ENCODE measurements at places on chromosomes 3 and 15.

DNA sequence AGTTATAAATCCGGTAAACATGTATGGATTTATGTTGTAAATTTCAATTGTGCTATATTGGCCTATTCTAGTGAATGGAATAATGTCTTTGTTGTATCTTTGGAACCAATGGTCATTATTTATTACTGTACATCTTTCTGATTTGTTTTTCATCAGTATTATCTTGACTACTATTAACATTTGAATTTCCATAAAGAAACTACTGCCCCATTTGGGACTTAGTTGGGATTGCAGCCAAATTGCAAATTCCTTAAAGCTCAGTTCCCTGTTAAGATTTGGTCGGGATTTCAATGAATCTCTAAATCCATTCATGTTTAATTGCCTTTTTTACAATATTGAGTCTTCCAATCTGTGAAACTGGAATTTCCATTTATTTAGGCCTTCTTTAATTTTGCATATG is 822.4 kb upstream of the CADM2 start:
- no peak for DNase-seq

- peak; percentile 61 for DNase-seq
Measured at GRCh38 chr3:50675179-50676030, 678 bp downstream of the DOCK3 start.

DNA sequence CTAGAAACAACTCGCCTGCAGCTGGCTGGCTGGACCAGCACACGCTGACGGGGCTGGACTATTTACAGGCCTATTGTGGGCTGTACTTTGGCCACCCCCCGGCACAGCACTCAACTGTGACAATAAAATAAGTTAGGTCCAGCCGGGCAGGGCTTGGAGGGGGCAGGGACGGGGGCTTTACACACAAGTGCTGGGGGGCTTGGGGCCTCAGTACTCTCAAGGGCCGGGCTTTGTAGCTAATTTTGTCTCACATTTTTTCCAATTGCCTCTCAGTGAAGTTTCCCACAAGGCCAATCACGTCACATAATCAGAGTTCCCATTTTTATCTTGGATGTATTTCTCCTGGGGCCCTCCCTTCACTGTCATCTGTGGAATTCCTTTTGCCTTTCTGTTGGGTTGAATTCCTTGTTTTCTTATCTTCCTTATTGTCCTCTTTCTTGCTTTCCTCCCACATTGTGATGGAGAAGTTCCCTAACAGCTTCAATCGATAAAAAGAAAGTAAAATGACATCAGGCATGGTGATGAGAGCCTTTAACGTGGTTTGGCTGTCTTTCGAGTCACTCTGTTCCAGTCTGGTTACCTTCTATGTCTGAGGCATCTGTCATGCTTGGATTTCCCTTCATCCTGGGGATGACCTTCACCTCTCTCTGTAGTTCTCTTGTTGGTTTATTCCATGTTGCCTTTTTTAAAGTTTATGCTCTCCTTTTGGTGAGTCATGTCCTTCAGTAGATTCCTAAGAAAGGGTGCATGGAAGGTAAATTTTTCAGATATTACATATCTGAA is 44.1 kb upstream of the CMTM7 start:
- no peak for DNase-seq

DNA sequence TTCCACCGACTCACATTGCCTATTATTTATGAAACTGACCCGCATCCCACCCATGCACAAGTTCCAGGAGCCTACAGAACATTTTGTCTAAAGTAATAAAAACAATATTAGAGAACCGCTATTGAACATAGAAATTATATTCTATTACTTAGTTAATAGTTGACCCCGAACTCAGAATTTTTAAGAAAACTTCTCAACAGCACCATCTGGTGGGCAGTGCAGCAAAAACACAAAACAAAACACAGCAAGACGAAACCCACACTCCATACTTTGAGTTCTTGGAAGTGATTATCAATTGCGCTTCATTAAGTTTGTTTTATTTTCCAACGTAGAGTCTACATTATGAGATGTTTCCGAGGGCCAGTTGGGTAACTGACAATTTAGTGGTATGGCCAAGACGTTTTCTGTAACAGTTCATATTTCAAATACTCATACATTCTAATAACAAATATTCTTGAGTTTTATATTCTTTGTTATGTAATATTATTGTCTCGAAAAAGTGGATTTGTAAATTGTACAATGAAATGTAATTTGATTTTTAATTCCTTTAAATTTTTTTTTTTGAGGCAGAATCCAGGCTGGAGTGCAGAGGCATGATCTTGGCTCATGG is 24.0 kb upstream of the C3orf70 start:
- DNase-seq: no peak

GRCh38 chr3:119677641-119677934 is 382 bp upstream of the COX17 start:
- DNase-seq: no peak

- DNase-seq: no peak
Measured at GRCh38 chr3:31971607-31972006, 9.5 kb downstream of the OSBPL10 start.

GRCh38 chr3:81086348-81086747 is 675.1 kb downstream of the GBE1 start:
- DNase-seq: no peak

- DNase-seq: no peak
Measured at GRCh38 chr15:75360391-75360790, 8.0 kb downstream of the MAN2C1 start.

DNA sequence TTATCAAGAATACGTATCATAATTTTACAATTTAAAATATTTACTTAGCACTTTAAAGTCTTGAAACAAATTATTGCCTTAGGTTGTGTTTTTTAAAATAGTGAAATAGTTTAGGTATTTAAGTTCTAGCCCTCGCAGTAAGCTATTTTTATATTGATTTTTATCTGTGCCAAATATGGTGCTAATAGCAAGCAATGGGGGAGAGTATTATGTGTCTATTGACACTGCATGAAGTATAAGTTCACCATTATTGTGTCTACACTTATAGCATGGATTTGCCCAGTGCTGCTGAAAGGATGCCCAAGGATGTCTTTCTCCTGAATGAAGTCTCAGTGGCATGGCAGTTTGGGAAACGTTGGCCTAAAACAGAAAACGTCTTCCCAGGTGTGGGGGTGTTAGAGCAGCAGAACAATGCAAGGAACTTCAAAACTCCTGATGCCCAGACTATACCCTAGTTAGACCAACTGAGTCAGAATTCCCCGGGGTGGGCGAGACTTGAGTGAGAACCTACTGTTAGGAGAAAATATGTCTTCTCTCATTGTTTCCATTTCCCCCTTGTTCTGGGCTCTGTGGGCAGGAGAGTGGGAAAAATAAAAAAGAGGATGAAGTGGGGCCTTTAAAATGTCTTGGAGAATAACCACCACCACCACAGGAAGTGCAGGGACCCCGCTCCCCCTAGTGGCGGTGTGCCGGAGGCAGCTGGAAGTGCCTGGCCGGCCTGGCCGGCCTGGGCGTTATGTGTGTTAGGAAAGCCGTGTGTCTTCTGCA is 104.2 kb upstream of the SLC7A14 start:
- DNase-seq: peak; percentile 0
